ENCODE measurements at places on chromosomes 12 and 14. TPM values are rescaled to one million over a fixed set of nuclear protein-coding genes. Genes with fewer than 3 reads are reported as not detected.

Gene INHBC
- not detected for total RNA-seq

Gene APEX1
- total RNA-seq: 75.0 TPM

Gene EAPP
- total RNA-seq: 17.5 TPM

Gene DEPDC4
- total RNA-seq: 0.47 TPM

DNA sequence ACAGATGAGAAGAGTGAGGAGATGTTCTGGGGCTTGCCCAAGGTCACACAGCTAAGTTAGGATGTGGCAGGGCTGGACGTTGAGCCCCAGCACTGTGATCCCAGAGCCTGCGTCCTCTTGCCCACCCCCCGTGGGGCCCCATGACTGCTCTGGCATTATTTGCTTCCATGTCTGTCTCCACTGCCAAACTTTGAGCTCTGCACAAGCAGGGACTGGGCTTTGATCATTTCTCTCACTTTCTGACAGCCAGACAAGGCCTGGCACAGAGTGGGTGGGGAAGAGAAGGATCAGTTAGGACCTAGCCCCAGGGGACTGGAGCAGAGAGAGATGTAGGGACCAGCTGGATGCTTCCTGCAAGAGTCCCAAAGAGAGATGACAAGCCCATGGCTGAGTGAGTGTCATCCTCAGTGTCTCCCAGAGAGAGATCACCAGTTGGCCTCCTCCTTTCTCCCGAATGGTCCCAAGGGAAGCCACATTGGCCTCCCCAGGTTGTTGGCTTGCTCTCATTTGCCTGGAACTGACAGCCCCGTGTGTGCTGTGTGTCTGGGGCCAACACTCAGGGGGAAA, 126.7 kb upstream of the PWP1 start:
- no peaks in the 10 kb centered on the region for H3K36me3 ChIP-seq
- H3K27ac ChIP-seq: no peak overlapping the region
- no peak overlapping the region for H3K4me3 ChIP-seq
- H3K27me3 ChIP-seq: peaks cover 4% of the 10 kb centered on the region
- H3K4me1 ChIP-seq: no peaks in the 10 kb centered on the region

- DNase-seq: no peak
- peaks cover 34% of the 10 kb centered on the region for H3K27me3 ChIP-seq
- H3K36me3 ChIP-seq: no peaks in the 10 kb centered on the region
- H3K4me3 ChIP-seq: no peak overlapping the region
- H3K4me1 ChIP-seq: no peaks in the 10 kb centered on the region
Measured at GRCh38 chr12:130617219-130617618, 98.9 kb downstream of the RIMBP2 start.

DNA sequence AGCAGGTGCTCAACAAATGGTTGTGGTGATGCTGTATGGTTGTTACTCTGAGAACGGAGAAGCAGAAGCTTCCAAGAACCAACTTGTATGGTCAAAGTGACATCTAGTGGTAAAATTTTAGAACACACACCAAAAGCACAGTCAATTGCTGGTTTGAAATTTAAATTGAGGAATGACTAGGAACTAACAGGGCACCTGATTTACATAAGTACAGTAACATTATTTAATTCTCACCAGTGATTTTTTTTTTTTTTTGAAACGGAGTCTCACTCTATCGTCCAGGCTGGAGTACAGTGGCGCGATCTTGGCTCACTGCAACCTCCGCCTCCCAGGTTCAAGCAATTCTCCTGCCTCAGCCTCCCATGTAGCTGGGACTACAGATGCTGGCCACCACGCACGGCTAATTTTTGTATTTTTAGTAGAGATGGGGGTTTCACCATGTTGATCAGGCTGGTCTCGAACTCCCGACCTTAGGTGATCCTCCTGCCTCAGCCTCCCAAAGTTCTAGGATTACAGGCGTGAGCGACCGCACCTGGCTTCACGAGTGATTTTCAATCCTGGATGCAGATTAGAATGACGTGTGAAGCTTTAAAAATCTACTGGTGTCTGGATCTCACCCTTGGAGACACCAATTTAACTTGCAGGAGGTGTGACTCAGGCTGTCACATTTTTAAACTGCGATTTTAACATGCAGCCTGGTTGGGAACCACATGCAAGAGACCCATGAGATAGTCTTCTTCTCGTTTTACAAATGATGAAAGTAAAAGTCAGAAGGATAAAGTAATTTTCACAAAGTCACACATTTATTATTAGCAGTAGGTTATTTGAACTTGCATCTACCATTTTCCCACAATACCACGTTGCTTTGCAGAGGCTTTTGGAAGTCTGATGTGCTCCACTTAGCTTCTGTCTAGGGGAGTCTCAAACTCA, 14.1 kb upstream of the NUMB start:
- no peak for DNase-seq
- H3K27me3 ChIP-seq: no peaks in the 10 kb centered on the region
- H3K4me3 ChIP-seq: no peak overlapping the region
- H3K4me1 ChIP-seq: no peaks in the 10 kb centered on the region

DNA sequence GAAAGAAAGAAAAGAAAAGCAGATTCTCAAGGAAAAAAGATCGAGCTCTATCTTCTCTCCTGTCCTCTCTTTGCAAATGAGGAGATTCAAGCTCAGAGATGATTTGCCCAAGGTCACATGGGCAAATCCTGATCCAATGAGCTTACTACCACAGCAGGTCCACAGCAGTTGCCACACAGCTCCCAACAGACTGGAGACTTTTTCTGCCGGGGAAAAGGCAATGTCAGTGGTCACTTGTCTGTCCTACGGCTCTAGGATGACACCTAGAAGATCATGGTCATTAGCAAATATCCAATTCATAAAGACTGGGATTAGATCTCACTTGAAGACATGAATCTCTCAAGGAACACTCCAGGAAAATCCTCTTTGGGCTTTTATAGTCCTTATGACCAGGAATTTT, 58.8 kb downstream of the TTC7B start:
- H3K27me3 ChIP-seq: no peaks in the 10 kb centered on the region
- no peaks in the 10 kb centered on the region for H3K36me3 ChIP-seq
- H3K27ac ChIP-seq: peak overlapping the region; percentile 80
- peak overlapping the region; percentile 72 for H3K4me3 ChIP-seq

DNA sequence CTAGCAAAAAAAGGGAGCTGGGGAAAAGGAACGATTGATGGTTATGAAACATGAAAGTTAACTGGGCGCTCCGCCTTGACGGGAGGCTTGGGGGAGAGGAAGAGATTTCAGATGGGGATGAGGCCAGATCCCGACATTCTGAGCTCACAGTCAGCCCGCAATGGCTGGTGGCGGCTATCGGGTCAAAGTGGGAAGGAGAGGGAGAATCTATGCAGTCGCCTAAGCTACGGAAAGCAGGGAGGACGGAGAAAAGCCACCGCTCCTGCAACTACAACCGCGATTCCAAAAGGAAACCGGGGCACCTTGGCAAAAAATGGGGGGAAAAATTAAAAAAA, 502 bp downstream of the MPHOSPH9 start:
- DNase-seq: no peak

GRCh38 chr12:45227316-45228067, 11.6 kb downstream of the ANO6 start:
- peaks cover 48% of the 10 kb centered on the region for H3K4me1 ChIP-seq
- no peak overlapping the region for H3K4me3 ChIP-seq
- no peak overlapping the region for H3K27ac ChIP-seq
- no peaks in the 10 kb centered on the region for H3K36me3 ChIP-seq
- no peaks in the 10 kb centered on the region for H3K27me3 ChIP-seq
- no peak for DNase-seq

DNA sequence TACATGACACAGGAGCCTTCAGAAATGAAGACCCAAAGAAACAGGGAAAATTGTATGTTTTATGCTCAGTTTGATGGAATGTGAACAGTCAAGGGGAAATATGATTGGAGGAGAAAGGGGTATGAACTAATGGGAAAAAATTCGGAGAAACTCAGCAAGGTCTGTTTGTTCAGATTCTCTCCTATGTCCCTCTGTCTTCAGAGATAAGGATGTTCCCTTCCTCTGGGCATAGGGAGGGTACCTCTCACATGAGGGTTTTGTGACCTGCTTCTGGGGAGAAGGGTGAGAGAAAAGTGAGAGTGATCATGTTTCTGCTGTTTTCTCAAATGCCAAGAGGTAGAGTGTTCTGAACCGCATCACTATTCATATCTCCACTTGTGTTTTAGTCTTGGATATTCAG, 26.6 kb upstream of the LIMA1 start:
- no peaks in the 10 kb centered on the region for H3K27me3 ChIP-seq
- no peak overlapping the region for H3K4me3 ChIP-seq
- H3K4me1 ChIP-seq: no peaks in the 10 kb centered on the region

Measured in left ventricle myocardium inferior (tissue), 1 donor.